LoVo (cell line): ENCODE measurements at places on chromosomes 2 and 18.

DNA sequence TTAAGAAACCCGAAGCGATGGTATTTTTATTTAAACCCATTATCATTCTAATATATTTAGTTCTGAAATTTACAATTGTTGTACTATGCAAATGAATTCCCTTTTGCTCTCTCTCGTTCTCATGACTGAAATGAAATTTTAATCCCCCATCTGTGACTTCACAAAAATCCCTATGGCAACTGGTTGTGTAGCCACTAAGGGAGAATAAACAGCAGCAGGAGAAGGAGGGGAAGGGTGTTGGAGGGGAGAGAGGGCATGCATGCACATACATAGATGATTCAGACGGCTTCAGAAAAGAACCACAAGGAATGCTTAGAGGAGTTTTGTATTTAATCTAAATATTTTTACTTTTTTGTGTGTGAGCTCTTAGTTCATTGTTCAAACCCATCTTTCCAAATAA, 36.8 kb downstream of the CPS1 start:
- no peak for DNase-seq

DNA sequence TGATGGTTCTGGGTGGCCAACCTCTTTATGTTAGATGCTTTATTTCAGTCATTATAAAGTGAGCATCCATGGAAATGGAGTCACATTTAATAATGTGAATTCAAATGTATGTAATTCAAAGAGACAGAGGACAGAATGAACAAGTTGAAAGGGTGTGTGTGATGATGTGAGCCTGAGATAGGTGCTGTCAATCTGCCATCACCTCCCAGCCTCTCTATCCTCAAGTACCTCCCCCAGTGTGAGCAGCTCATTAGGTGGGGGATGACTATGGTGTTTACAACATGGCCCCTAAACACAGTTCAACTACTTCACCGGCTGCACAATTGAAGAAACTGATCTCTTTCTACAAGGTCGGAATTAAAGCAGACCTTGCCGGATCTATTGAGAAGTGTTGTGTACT, 74.7 kb upstream of the IGFBP5 start:
- DNase-seq, result no peak

DNA sequence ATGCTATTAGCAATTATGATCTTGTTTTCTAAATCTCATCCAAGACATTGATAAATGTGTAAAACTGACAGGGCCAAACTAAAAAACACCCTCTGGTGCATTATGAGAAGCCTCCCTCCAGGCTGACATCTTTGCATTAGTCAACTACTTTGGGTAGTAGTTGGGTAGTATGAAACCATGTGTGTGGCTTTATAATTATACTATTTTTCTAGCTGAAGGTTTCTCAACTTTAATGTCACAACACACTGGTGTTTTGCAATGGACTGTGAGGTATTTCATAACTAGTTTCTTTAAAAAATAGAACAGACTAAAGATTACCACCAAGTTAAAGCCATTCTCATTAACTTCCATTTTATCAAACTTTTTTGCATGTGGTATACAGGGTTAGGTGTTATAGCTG, 73.1 kb upstream of the RBMS1 start:
- no peak for DNase-seq

- no peak for DNase-seq
These were observed 59.2 kb upstream of the DSG1 start for GRCh38 chr18:31258789-31259188.

GRCh38 chr2:42102024-42102590, 54.3 kb downstream of the PKDCC start:
- no peak for DNase-seq

DNA sequence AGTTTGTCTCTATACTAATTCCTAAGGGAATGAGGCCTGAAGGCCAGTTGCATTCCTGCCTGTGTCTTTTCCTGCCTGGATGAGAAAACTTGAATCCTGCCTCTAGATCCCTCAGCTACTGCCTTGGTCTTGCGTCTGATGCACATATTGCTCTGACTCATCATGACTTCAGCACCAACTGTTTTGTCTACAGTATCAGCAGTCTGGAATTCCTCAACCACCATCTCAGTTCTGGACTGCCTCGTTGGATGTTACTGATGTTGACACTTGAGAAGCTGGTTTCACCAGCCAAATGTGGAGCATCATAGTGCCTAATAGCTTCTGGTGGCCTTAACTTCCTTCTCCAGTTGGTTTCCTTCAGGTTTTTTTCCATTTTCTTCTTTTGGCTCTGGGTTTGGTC, 211.0 kb downstream of the CTNNA2 start:
- no peak for DNase-seq
